Activated T-helper 1 cell treated with anti-CD3 and anti-CD28 coated beads, Interleukin-2, amount 50 U/mL, for 16 hours (primary cell): ENCODE measurements at places on chromosomes 11 and 22.

DNA sequence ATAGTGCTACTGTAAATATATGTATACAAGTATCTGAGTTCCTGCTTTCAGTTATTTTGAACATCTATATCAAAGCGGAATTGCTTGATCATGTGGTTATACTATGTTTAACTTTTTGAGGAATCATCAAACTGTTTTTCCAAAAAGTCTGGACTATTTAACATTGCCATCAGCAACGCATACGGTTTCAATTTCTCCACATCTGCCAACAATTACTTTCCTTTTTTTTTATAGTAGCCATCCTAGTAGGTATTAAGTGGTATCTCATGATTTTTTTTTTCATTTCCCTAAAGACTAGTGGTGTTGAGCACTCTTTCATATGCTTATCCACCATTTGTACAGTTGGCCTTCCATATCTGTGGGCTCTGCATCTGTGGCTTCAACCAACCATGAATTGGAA lies 1.3 kb upstream of the UBE4A start:
- no peak for DNase-seq

- DNase-seq = no peak
Observed at GRCh38 chr11:315051-315481, 1.2 kb downstream of the IFITM1 start.

- DNase-seq = no peak
Observed at GRCh38 chr22:28710576-28711191, 30.9 kb downstream of the CHEK2 start.

DNA sequence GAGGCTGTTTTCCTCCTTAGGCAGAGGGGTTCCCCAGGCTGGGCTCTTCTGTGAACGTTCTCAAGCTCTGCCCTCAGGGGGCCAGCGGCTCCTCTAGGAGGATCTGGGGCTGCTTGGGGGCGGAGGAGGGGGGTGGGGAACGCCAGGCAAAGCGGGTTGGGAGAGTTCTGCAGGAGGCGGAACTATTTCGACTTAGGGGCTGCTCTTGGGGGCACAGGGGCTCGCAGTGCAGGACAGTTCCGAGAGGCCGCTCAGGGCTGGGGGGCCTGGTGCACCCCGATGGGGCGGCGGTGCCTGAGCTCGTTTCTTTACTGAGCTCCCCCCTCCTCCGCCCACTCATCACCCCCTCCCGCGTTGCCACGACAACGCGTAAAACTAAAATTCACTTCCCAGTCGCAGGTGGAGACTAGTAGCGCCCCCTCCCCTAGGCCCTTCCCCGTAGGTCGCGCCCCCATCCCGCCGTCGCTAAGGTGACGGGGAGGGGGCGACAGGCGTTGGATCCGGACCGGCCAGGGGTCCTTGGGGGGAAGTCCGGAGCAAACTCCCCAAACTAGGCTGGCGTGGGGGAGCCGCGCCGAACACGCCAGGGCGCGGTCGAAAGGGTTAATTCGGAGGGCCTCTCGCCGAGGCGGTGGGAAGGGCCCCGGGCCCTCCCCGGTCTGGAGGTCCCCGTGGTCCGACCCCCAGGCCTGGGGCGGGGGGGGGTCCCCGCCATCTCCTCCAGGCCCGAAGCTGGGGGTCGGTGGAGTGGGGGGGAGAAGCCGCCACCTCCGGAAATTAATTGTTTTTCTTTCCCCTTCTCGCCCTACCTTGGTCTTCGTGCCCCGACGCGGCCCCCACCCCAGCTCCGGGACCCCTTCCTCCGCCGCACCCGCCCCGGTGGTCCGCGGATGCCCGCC lies 857 bp downstream of the SHANK3 start:
- DNase-seq = no peak

- no peak for DNase-seq
Observed at GRCh38 chr11:131056036-131056435, 139.8 kb upstream of the SNX19 start.

- no peak for DNase-seq
Observed at GRCh38 chr22:36439481-36440271, 41.8 kb downstream of the TXN2 start.

DNA sequence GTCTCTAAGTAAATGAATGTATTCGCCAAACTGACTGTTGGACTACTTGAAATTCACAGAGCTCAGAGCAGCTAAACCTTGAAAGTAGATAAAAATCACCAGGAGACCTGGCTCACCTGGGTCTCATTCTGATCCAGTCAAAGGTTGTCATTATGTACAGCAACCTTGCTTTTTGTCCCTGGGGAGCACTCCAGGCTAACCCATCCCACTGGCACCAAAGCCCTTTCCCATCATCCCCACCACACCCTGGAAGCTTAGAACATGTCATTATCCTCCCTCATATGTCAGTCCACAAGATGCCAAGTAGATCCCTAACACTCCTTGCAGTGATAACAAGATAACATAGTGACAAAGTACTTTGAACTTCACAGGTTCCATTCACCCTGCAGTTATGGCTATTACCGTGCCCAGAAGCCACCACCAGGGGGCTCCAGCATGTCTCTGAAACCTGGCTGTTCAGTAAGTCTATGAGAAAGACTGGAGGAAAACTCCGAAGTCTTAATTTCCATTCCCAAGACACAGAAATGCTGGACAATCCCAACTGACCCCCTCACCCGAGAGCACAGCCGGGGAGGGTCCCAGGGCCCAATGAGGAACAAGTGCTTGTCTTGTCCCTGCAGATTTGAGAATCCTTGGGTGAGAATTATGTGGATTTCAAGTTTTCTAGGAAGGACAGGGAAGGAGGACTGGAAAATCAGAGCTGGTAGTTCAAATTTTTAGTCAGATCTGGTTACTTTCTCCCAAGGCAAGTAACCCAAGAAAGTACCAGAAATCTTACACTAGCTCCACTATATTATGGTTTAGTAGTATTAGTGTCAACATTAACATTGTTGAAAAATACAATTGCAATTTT lies 43.0 kb upstream of the USP47 start:
- peak; percentile 58 for DNase-seq

GRCh38 chr11:2816941-2817421 lies 68.6 kb downstream of the CDKN1C start:
- DNase-seq = no peak

DNA sequence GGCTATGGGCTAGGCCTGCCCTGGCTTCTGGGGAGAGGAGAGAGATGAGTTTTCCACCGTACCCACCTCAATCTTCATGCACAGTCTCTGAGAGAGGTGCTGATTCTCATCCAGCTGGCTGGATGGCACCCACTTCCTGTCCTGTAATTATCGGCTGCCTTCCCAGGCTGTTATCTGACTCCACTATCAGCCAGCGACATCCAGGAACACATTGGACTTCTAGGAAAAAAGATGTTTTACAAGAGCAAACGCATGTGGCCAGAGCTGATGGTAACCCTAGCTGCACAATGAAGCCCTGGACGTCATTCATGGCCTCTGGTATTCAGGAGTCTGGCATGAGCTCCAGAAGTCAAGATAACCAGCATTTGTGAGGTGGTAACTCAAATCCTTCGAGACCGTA lies 137.4 kb downstream of the EHF start:
- no peak for DNase-seq
